ENCODE measurements at places on chromosomes 16 and 17.
A peak's percentile ranks its signal among the peaks of the same experiment; 100 is the strongest.

DNA sequence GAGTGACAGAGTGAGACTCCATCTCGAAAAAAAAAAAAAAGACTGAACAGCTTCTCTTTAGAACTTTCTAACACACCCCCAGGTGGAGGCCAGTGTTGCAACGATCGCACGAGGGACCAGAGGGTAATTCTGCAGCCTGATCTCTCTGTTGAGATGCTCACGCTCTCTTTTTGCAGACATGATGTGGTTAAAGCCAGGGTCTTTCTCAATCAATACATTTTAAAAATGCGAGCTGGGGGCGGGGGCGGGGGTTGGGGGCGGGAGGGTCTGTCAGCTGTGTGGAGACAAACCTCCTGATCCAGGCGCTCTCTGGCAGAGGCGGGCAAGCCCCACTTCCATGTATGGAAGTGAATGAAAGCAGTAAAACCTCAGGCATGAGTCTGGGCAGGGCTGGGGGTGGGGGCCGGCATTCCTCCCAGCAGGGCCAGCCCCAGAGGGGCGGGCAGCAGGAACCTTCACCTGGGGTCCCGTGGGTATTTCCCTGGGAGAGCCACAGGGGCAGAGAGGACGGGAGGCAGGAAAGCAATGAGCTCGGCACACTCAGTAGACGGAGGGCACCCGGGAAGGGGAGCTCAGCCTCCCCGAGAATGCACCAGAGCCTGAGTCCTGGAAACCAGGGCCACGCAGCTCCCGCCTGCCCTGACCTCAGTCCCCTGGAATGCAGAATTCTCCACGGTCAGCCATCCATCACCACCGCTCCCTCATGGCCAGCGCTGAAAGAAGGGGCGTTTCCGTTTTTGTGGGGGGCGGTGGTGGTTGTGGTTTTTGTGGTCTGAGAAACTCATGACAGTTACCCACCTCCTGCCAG is 28.0 kb downstream of the NXN start:
- DNase-seq: peak; percentile 94

DNA sequence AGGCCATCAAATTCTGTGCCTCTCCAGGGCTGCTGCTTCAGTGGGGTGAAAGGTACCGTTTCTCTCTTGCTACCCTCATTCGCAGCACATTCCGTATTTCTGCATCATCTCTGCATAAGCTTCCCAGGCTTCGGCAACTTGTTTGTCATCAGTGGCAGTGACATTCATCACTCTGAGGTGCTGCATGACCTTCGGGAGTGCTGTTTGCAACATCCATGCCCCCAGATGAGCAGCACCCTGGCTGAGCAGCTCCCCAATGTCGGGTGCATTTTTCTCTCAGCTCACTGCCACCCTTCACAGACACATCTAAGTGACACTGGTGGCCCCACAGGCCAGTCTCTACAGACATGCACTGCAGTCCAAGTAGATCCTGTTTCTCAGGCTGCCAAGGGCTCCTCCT is 3.8 kb downstream of the CREBBP start:
- peak; percentile 52 for DNase-seq

DNA sequence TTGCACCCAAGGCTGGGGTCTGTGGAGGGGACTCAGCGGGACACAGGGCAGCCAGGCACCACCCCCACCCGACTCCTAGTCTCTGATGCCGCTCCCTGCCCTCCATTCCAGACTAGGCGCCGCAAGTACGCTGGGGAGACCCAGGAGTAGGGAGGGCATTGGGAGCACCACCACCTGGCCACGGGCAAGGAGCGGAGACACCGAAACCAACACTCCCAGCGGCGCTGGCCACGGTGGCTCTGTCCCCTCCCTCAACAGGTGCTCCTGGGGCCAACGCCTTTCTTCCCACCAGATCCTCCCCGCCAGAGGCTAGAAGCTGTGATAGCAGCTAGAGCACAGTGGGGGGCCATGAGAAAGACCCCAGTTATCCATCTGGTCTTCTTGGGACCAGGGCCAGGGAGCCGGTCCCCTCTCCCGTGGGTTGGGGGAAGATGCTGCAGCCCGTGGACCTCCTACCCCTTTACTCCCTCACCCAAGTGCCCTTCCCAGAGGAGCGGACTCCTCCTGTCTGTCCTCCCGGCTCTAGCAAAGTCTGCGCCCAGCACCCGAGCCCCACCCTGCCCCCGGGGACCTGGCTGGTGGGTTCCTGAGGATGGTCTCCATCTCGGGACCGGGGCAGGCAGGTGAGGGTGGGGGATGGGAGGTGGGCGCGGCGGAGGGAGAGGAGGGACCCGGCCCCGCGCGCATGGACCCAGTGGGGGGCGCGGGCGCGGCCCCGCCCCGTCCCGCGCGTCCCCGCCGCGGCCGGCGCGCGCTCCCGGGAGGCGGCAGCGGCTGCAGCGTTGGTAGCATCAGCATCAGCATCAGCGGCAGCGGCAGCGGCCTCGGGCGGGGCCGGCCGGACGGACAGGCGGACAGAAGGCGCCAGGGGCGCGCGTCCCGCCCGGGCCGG is at the start of gene SYNGR3:
SYNGR3 (plus strand) TSS at position 762 of the 892 bp plus-strand sequence. CDS start 133 bp downstream, outside the sequence.
- DNase-seq: no peak

GRCh38 chr17:45889579-45889978 is 4.8 kb upstream of the MAPT start:
- DNase-seq: no peak

DNA sequence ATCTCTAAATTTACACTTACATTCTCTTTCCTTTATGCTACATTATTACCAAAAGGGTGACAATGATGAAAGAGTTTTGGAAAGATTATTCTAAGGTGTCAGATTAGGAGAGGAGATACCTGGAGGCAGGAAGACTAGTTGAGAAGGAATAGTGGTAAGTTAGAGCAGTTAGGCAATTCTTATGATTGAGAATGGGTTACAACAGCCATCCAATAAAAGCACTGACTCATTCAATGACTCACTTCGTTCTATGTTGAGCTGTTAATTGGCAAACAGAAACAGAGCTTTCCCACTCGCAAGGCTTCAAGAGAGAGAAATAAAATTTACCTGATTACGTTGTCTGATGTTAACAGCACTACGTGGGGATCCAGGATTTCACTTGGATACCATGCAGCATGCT is 5.8 kb downstream of the NUP88 start:
- DNase-seq: peak; percentile 92

DNA sequence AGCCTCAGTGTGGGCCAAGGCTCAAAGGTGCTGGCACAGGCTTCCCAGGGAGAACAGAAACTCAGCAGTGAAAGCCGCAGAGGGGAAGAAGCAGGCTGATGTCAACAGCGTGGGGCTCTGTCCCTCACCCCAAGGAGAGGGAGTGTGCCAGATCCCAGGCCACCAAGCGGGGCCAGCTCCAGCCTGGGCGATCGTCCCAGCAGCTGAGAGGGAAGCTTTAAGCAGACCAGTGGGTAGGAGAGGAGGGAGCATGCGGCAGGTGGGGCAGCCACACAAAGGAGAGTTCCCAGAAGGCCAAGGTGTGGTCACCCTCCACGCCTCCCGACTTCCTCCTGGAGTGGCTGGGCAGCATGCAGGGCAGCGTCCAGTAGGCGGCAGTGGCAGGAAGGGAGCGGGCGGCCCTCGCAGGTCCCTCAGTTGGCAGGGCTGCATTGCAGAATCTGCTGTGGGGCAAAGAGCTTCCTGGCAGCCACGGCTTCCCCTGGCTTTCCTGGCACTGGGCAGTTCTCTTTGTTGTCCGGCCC is 6.0 kb downstream of the SYNGR2 start:
- DNase-seq: no peak

DNA sequence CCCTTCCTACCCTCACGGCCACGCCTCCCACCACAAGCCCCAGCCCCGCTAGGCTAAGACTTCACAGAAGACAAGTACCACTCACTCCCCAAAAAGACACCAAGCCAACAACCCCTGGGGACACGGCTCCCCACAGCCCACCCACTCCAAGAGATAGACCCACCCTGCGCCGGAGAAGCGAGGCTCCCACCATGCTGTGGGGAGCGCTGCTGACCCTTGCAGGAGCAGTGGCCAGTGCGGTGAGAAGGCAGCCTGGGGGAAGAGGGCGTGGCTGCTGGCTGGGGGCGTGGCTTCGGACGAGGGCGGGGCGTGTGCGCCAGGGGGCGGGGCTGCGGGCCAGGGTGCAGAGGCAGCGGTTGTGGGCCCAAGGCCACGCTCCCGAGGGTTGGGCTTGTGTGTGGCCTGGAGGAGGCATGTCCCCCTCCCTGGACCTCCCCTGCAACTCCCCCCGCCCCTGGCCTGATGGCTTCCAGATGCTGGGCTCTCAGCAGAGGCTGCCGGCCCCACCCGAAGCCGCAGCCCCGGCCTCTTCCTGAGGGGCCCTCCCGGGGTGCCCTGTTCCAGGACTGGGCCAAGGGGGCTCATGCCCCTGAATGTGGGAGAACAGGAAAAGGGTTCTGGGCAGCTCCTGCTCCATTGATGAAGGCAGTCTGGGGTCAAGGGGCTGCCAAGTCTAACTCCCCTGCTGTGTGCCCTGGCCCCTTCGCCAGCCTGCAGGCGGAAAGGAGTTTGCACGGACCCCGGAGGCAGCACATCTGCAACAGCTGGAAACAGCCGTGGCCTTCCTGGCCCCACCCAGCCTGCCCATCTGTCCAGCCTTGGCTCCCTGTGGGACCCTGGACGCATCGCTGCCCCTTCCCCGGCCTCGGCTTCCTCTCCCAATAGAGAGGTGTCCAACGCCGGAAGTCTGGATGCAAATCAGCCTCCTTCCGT is 9.1 kb downstream of the TFAP4 start:
- peak; percentile 94 for DNase-seq

- no peak for DNase-seq
Measured at GRCh38 chr17:73610331-73610911, 33.8 kb downstream of the SDK2 start.

- no peak for DNase-seq
Measured at GRCh38 chr16:74729783-74730683, 29.4 kb upstream of the MLKL start.

Data from mesenchymal stem cell (in vitro differentiated cells and primary cell).